ENCODE measurements at places on chromosomes 6 and 20. TPM values are rescaled to one million over a fixed set of nuclear protein-coding genes. Genes with fewer than 3 reads are reported as not detected.

Gene MYMX
- polyA plus RNA-seq: not detected

DNA sequence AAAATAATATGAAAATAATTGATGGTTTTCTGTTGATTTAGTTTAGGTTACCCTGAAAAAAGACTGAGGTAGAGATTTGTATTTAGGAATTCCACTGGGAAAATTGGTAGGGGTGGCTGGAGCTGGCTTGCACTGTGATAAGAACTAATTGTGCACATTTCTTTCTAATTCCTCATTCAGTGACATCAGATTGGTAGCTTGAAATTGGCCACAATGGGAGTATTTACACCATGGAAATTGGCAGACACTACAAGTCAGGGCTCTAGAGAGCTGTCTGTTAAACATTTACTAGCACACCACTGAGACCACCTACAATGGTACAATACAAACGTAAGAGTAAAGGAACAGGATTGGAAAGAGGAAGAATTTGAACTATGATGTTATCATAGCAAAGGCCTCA, 52.0 kb upstream of the ISM1 start:
- no peak for DNase-seq

- peak; percentile 47 for DNase-seq
These were observed 102.3 kb downstream of the ARHGAP18 start for GRCh38 chr6:129607581-129608186.

- DNase-seq: no peak
These were observed 678 bp downstream of the BPIFB3 start for GRCh38 chr20:33054381-33054780.

- DNase-seq: peak; percentile 12
These were observed 91.2 kb upstream of the TMEM181 start for GRCh38 chr6:158468666-158469065.

GRCh38 chr6:150004101-150004782, 21.1 kb downstream of the RAET1L start:
- DNase-seq: no peak

Data from fibroblast of lung (primary cell).